ENCODE measurements at places on chromosomes 11 and 22. TPM values are rescaled to one million over a fixed set of nuclear protein-coding genes. Genes with fewer than 3 reads are reported as not detected.
A peak's percentile ranks its signal among the peaks of the same experiment; 100 is the strongest.

MIAT gene
- total RNA-seq = 3.0 TPM

DNA sequence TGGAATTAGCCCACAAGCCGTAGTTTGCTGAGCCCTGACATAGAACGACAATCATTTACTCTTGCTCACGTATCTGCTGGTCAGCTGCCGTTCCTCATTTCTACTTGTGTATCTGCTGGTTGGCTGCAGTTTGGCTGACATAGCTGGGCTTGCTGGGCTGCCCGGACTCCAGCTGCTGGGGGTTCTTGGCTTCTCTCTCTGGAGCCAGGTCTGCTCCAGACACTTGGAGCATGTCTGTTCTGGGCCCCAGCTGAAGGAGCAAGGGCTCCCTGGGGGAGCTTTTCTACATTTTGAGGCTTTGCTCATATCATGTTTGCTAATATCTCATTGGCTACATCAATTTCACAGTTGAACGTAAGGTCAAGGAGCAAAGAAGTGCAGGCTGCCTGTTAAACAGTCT lies 47.3 kb downstream of the PRDM11 start:
- no peak for DNase-seq

GPHA2 gene
- not detected for total RNA-seq

DNA sequence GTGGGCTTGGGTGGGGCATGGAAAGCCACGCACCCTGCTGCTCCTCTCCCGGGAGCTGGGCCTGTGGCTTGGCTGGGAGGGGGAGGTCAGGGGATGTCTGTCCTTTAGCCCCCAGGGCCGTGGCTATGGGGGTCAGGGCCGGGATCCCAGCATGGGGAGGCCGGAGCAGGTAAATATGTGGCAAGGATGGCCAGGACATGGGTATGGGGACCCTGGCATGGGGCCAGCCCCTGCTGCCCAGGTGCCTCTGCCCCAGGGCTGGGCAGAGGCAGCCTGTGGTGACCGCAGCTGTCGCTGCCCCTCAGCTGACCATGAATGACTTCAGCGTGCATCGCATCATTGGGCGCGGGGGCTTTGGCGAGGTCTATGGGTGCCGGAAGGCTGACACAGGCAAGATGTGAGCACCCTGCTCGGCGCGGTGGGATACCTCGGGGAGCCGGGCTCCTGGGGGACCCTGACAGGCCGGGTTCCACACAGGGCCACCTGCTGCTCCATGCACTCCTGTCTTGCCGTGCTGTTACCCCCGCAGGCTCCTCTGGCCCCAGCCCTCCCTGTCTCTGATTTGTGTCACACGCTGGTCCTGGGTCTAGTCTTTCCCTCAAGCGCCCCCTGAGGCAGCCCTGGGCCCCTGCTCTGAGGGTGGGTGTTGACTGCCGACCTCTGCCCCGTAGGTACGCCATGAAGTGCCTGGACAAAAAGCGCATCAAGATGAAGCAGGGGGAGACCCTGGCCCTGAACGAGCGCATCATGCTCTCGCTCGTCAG lies 8.1 kb upstream of the ANKRD13D start:
- no peak for DNase-seq

OR4C5 gene
- not detected for total RNA-seq

POU2AF2 gene
- total RNA-seq = not detected

DNA sequence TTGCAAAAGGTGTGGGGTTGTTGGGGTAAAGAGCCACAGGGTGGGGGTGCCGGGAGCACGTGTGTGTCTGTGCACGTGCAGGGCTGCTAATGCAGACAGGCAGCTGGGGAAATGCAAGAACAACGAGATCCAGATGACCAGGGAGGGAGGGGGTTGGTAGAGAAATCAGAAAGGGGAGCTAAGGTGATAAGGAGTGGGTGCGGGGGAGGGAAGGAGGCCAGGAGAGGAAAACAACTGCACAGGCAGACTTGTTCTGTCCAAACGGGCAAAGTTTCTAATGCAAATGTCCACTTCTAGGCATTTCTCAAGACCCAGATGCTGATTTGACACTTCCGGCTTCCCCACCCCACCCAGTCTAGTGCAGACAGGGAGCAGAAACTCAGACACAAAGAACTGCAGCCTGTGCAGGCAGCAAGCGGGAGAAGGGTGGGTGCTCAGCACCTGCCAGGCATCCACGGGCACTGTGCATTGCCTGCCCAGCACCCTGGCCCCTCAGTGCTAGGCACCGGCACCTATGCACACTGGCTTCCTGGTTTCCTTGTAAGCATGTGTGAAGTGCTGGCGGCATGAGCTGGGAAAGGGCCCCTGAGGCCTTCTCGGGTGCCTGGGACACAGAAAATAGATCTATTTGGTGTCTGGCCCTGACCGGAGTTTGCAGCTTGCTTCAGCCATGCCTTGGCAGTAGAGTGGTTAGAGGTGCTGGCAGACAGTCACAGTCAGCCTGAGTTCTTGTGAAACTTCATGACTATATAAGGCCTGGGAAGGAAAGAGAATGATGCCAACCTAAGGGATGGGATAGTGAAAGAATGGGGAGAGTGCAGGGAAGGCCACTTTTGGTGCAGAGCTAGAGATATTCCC lies 220.1 kb upstream of the SORL1-AS1 start:
- DNase-seq = no peak

- DNase-seq = no peak
These were observed 1.7 kb downstream of the TM7SF2 start for GRCh38 chr11:65113361-65113756.

DNA sequence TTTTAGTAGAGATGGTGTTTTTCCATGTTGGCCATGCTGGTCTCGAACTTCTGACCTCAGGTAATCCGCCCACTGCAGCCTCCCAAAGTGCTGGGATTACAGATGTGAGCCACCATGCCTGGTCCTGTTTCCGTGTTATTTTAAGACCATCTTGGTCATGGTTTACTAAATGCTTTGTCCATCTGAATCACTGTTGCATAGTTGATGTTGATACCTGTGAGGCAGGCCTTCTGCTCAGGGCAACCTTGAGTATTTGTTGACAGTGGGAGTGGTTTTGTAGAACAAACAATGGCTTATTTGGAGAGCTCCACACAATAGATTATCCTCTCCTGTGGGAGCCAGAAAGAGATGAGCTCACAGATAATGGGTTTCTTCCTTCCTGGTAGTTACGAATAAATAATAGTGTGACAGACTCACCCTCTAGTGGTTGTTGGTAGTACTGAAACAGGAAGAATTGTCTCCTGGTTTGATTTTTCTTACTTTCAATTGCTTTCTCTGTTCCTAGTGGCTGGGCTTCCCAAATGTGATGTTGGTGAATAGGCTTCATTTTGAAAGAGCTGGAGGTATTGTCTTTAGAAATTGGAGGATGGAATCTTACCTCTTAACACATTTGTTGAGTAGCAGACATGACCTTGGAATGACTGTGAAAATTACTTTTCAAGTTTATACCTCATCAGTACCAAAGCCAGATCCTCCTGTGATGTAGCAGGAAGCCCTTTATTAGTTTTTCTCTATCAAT lies 39.0 kb downstream of the CTNND1 start:
- DNase-seq = peak; percentile 45

CALCA gene
- total RNA-seq = 6.0 TPM

SYT8 gene
- not detected for total RNA-seq

HIC2 gene
- total RNA-seq = 5.9 TPM

MUC5B gene
- total RNA-seq = under 0.01 TPM

- peak; percentile 97 for DNase-seq
These were observed 103.2 kb downstream of the ZBTB16 start for GRCh38 chr11:114162719-114163123.

GRCh38 chr11:75476739-75477613 lies 44.0 kb upstream of the KLHL35 start:
- no peak for DNase-seq

DNA sequence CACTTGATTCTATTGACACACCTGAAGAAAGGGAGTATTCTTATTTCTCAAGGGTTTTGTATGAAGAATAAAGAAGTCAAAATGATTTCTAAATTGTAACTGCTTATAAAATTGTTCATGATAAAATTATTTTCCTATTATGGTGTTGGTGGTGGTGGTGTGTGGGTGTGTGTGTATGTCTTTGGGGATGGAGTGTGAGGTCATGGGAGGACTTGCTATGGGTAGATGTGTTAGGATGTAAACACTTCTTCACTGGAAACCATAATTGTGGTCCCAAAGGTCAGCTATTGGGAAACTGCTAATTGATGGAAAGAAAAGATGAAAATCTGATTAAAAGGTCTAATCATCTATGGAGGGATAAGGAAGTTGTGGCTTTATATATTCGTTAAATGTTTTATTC lies 5.1 kb downstream of the TRIM22 start:
- no peak for DNase-seq

PES1 gene
- total RNA-seq = 93.9 TPM

FADS3 gene
- total RNA-seq = 152 TPM

ENTHD1 gene
- not detected for total RNA-seq

DNA sequence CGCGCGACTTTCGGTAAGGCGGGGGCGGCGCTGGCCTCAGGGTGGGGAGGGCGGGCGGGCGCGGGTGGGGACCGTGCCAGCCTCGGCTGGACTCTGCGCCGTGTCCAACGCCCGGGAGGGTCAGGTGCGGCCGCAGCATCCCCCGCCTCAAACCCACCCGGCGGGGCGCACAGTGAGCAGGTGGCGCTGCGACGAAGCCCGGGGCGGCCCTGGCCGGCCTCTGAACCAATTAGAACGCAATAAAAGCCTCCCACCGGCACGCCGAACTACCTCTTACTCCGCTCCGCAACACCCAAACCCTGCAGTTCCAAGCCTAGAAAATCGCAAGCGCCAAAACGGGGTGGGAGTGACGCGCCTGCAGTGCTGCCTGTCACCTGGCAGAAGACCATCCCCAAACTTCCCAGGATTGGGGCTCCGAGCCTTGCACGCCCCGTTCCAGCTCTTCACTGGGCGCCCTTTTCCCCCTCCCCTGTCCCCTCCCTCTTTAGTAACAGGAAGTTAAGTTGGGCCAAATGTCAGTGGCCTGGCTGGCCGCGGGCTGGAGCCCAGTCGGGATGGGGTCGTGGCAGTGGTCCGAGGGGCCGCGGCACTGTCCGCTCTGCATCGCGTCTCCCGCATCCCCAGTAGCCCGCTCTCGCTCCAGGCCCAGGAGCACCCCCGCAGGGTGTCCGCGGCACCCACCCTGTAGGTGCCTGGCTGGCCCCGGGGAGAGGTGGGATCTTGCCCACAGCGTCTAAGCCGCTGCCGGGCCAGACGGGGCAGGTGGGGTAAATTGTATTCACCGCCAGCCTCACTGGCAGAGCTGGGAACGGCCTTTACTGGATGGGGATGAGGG lies 541 bp downstream of the MICAL2 start:
- no peak for DNase-seq

DNA sequence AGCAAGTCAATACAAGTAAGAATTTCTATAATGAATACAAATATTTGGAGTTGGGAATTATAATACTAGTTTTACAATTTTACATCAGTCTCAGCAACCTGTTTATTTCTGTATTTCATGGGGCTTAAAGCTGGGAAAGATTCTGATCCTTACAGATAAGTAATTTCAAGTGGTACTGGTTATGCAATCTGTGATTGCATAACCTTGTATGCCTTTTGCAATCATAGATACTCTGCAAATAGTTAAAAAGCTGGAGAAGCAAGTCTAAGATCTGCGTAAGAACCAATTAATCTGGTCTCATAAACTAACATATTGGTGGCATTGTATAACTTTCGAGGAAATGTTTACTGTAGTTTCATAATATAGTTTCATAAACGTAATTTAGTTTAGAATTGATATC lies 198.3 kb upstream of the PGR start:
- DNase-seq = no peak

GGTLC2 gene
- total RNA-seq = not detected

DNA sequence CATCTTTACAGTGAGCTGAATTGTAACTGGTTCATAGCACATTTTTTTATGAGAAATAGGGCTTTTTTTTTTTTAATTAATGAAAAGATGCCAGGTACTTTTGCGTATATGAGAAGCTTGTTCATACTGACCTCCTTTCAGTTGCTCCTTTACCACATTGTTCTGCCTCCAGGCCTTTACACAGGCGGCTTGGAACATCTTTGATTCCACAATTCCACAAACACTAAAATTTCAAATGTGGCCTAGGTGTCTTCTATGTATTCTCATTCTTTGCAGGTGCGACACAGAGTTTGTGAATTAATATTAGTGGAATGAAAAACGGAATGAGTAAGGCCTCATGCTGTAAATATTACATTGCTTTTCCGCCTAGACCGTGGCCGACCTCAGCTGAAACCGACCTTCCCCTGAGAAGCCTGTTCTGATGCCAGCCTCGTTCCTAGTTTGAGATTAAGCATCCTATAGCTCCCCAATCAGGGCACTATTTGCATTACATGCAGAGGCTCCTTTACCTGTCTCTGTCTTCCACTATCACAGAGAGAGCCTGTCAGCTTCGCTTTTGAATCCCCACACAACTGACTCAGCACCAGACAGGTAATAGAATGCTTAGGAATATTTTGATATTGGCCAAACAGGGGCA lies 125.8 kb downstream of the LDLRAD3 start:
- no peak for DNase-seq

PANX3 gene
- not detected for total RNA-seq

OR10S1 gene
- total RNA-seq = not detected

E2F8 gene
- 0.14 TPM for total RNA-seq

DBX1 gene
- total RNA-seq = not detected

- DNase-seq = no peak
These were observed 17.7 kb downstream of the MOGAT2 start for GRCh38 chr11:75735181-75735845.

GRCh38 chr11:36376009-36376887 lies 80.2 kb downstream of the PRR5L start:
- no peak for DNase-seq

DNA sequence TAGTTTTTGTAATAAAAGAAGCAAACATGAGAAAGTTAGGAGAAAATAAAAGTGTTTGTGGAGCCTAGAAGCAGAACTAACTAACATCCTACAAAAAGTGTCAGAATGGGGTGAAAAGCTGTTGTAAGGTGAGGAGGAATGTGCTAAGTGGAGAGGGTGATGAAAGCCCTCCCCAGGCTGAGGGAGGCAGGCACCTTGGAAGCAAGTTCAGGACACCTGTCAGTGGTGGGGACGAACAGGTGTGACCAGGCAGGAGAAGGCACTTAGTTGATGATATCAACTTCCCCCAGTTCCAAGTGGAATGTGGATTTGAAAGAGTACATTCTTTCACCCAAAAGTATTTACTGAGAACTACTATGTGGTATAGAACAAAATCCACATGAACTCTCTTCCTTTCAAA lies 18.7 kb upstream of the BMAL1 start:
- no peak for DNase-seq

GRCh38 chr22:19177164-19178064 lies 1.1 kb downstream of the SLC25A1 start:
- DNase-seq = no peak

SSTR3 gene
- total RNA-seq = not detected
